ENCODE measurements at places on chromosomes 13 and 19. TPM values are rescaled to one million over a fixed set of nuclear protein-coding genes. Genes with fewer than 3 reads are reported as not detected.

DNA sequence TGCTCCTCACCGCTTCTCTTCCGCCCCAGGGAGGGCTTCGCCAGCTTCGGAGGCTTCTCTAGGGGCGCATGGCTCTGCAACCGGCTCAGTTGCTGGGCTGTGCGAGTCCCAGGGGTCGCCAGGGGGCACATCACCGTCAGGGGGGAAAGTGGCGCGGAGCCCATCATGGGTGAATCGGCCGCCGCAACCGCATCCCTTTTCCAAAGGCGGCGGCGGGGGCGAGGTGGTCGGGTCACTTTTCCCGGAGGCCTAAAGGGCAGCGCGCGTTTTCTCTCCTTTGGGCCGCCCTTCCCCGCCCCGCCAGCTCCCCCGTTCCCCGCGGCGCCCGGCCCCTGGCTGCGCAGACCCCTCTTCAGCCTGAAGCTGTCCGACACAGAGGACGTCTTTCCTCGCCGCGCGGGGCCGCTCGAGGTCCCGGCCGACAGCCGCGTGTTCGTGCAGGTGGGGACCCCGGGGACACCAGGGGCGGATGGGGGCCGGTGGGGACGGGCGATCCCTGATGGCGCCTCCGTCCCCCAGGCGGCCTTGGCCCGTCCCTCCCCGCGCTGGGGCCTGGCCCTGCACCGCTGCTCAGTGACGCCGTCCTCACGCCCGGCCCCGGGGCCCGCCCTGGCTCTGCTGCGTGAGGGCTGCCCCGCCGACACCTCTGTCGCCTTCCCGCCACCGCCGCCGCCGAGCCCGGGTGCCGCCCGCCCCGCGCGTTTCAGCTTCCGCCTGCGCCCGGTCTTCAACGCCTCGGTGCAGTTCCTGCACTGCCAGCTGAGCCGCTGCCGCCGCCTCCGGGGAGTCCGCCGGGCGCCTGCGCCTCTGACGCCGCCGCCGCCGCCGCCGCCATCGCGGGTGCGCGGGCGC lies 1.7 kb downstream of the TGFBR3L start:
- no peak for DNase-seq

GRCh38 chr13:107139006-107139405 lies 571.1 kb upstream of the ARGLU1 start:
- DNase-seq, result no peak

DNA sequence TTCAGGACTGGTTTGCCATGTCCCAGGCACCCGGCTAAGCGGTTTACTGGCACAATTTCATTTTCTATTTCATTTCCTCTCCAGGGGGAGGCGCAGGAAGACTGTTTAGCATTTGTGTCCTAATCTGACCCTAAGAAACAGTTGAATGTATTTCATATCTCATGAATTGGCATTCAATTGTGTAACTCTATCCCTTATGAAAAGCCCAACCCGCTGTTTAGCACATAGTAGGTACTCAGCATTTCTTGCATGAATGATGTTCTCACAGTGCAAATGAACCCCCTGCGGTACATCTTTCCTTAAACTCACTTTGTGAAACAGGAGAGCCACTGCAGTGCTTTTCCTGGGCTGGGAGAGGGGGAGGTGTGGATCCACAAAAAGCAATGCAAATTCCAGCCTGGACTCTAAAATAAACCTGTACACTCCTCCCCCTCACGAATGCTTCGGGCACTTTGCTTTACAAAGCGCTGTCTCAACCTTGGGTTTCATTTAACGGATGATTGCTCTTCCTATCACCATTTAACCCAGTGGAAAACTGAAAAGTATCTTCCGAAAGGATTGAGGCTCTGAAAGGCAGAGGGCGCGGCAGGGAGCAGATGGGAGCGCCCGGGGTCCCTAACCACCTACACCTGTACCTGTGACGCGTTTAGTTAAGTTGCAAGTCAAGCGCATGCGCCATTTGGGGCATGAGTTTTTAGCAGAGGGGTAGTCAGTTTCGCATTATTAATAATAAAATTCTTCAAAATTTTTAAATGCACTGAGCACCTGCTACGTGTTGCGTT lies 1.2 kb upstream of the EEF2 start:
- no peak for DNase-seq

DNA sequence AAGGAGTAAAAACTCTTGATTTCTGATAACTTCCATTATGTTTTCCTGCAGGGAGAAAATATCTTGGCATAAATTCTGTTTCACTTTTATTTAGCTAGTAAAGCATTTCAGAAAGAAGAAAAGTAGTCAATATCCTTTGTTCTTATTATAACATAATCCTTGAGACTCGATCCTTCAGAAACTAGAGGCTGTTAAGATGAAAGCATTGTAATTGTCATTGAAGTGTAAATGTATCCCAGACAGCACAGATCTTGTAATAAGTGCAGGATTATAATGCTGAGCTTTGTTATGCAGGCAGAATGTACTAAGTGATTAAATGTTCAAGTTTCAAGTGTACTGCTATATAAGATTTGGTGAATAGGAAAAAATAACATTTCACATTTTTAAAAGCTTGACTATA lies 225.2 kb upstream of the ATXN8OS start:
- DNase-seq, result no peak

DNA sequence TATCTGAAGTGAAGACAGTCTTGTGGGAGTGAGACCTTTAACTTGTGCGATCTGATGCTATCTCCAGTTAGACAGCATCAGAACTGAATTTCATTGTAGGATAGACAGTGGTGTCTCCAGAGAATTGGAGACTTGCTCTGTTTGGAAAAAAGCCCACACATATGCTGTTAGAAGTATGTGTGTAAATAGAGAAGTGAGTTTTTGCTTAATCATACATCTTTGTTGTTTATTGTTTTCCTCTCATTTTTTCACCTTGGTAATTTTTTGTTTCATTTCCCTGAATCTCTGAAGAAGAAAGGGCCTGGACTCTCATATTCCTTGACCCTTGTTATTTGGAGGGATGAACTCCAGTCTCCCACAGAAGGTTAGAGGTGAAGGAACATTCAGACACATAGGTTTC lies 21.8 kb downstream of the FPR3 start:
- no peak for DNase-seq

- DNase-seq, result no peak
These were observed 65.8 kb upstream of the STARD13 start for GRCh38 chr13:33351319-33351718.

DNA sequence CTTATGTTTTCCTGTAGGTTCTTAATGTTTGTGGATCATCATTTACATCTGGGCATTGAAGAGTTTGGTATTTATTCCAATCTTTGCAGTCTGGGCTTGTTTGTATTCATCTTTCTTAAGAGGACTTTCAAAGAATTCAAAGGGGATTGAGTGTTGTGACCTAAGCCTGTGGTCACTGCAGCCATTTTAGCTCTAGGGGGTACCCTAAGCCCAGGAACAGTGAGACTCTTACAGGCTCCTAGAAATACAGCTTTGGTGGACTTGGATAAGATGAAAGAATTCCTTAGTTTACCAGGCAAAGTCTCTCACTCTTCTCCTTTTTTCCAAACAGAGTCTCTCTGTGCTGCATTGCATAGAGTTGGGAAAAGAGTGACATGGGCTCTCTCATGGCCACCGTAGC lies 2539.0 kb upstream of the PCDH20 start:
- DNase-seq, result no peak

GRCh38 chr19:32750441-32751055 lies 31.0 kb downstream of the TDRD12 start:
- no peak for DNase-seq

- DNase-seq, result no peak
These were observed 548.5 kb downstream of the SLITRK1 start for GRCh38 chr13:83333614-83334388.

- DNase-seq, result no peak
These were observed 45.5 kb downstream of the COL4A1 start for GRCh38 chr13:110261166-110262081.

- no peak for DNase-seq
These were observed 56.1 kb downstream of the KL start for GRCh38 chr13:33072282-33072681.

- DNase-seq, result no peak
These were observed 1.3 kb upstream of the FFAR1 start for GRCh38 chr19:35346193-35347052.

DNA sequence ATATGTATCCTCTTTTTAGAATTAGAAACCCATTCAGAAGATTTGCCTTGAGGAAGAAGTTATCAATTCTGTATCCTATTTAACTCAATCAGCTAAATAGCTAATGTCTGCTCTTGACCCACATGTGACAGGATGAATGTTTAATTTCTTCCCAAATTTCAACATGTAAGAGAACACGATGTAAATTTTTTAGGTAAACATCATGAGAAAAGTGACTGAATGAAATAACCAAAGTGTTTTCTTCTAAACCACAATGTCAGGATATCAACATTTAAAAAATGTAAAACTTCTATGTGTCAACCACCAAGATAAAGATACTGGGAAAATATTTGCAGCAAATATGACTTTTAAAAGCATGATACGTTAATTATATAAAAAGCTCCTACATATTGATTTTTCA lies 302.4 kb downstream of the DCT start:
- no peak for DNase-seq

- no peak for DNase-seq
These were observed 6.6 kb downstream of the AZU1 start for GRCh38 chr19:834216-834615.

DNA sequence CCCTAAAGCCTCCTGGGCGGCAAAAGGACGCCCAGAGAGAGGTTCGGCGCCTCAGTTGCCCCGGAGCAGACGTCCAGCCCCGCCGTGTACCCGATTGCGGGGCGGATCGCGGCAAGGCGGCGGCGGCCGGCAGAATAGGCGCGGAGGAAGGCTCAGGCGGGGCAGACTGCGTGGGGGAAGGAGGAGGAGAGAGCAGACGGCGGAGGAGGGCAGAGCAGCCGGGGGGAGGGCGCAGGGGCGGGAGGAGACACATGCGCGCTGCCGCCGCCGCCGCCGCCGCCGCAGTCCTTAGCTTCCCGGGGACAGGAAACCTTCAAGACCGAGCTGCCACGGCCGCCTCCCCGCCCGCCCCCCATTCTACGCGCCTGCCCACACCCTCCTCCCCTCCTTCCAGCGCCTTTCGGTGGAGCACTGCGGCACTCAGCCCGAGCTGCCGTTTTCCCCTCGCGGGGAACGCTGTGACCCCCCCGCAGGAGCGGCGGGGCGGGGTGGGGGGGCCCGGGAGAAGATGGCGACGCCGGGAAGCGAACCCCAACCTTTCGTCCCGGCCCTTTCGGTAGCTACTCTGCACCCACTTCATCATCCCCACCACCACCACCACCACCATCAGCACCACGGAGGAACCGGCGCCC lies at the start of gene LRCH1:
Gene LRCH1 (plus strand): TSS at position 282 of the 632 bp plus-strand sequence. CDS start 227 bp downstream, at position 509.
- peak; percentile 92 for DNase-seq

- no peak for DNase-seq
These were observed 22.5 kb downstream of the OR10H4 start for GRCh38 chr19:15971224-15971780.

DNA sequence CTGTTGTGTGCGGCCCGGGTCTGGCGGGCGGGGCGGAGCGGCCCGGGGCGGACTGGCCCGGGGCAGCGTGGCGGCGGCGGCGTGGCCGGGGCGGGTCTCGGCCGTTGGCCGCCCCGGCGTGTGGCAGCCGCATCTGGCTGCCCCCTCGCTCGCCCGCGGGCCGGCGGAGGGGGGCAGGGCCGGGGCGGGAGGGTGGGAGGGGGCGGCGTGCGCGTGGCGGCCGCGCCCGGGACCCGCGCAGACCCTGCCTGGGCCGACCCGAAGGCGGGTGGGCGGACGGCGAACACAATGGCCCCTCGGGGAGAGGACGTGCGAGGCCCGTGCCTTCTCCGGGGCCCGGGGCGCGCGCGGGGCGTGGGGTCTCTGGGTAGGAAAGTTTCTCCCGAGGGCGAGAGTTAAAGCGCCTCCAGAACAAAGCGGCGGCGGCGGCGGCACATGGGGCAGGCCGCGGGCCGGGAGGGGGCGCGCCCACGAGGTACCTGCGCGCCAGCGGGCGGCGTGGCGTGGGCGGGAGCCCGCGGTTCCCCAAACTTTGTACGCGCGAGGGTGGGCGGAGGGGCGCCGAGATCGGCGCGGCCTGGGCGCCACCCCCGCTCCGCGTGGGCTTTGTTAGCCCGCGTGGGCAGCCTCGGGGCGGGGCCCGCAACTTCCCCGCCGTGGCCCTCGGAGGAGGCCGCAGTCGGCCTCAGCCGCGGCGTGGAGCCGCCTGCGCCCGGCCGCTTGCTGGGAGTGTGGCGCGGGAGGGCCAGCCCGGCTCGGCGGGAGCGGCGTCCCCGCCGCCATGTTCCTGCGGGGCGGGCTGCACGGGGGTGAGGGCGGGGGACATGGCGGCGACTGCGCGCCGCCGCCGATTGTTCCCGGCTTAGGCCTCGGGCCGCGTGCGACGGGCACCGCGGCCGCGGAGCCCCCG lies 764 bp downstream of the MIR17HG start:
- DNase-seq, result peak; percentile 57

DNA sequence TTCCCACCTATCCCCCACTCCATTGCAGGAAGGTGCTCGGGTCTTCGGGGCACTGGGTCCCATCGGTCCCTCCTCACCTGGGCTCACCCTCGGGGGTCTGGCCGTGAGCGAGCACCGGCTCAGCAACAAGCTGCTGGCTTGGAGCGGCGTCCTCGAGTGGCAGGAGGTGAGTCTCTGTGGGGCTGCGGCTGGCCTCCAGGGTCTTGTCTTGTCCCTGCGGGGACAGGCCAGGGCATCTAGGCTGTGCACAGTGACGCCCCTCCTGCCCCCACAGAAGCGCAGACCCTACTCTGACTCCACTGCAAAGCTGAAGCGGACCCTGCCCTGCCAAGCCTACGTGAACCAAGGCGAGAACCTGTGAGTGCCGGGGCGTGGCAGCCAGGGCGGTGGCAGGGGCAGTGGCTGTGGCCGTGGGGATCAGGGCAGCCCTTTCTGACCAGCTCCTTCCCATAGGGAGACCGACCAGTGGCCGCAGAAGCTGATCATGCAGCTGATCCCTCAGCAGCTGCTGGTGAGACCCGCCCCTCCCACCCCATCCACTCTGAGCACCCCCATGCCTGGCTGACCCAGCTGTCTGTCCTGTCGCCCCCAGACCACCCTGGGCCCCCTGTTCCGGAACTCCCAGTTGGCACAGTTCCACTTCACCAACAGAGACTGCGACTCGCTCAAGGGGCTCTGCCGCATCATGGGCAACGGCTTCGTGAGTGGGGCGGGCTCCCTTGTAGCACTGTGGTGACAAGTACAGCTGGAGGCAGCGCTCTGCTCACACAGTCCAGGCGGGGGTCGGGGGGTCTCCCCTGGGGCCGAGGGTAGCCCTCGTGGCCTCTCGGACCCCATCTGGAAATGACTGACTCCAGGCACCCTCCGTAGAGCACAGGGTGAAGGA lies 3.7 kb downstream of the PTOV1 start:
- DNase-seq, result no peak

The ZSCAN1 gene
- 0.42 TPM for total RNA-seq

The IGSF23 gene
- not detected for total RNA-seq

The NALCN gene
- 14.9 TPM for total RNA-seq

The ZNF560 gene
- total RNA-seq, result not detected

The PLD3 gene
- 193 TPM for total RNA-seq

The JAK3 gene
- 7.0 TPM for total RNA-seq

The LHFPL6 gene
- total RNA-seq, result 58.2 TPM

The ZNF324 gene
- 4.4 TPM for total RNA-seq

The GPC6 gene
- 5.4 TPM for total RNA-seq
